Fibroblast of skin of scalp (primary cell): ENCODE measurements at places on chromosomes 12 and 14.

DNA sequence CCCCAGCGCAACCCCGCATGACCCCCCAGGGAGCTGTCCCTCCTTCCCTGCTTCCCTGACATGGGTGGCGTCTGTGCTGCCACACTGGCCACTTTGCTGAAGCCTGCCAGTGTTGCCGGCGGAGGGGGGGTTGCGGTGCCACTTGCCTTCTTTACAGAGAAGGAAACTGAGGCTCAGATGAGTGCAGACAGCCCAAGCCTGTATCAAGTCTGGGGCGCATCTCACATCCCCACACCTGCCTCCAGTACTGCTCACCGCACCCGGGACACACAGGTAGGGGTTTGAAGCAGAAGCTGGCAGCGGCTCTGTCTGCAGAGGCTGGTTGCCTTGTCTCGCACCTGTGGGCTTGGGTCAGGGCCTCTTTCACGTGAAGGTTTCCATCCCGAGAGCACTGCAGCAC, 104.7 kb upstream of the RTL1 start:
- DNase-seq = no peak

DNA sequence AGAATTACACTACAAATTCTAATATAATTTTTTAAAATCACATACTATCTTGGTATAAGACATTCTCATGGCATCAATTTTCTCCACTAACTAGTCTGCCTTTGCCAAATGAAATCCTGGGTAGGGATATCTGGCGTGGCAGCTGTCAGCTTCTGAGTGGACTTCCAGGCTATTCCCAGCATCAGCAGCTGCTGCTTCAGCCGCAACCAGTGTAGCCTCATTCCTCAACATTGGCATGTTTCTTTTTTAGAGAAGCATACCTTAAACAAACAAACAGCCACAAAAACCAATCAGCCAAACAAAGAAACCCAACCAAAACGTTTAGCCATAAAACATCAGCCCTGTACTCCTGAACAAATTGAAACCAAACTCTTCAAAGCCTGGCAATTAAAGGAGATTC, 235.8 kb downstream of the SSPN start:
- DNase-seq = no peak

DNA sequence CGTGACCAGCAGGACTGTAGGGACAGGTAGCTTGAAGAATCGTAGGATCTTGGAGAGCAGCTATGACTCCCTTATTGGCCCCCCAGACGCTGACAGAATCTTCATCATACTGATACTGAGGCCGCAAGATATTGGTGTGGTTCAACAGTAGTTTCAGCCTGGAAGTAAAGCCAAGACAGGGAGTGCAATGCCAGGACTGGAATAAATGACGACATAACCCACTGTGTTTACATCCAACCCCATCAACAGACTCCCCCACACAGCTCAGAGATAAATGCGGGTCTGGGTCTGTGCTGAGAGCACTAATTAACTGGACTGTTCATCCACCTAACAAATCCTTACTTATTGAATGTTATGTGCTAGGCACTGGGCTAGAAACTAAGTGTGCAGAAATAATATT, 16.6 kb downstream of the NOXRED1 start:
- no peak for DNase-seq

- DNase-seq = no peak
These were observed 128.1 kb downstream of the SLC25A47 start for GRCh38 chr14:100451264-100451663.

- DNase-seq = no peak
These were observed 325.7 kb downstream of the ADGRD1 start for GRCh38 chr12:131279281-131279921.

DNA sequence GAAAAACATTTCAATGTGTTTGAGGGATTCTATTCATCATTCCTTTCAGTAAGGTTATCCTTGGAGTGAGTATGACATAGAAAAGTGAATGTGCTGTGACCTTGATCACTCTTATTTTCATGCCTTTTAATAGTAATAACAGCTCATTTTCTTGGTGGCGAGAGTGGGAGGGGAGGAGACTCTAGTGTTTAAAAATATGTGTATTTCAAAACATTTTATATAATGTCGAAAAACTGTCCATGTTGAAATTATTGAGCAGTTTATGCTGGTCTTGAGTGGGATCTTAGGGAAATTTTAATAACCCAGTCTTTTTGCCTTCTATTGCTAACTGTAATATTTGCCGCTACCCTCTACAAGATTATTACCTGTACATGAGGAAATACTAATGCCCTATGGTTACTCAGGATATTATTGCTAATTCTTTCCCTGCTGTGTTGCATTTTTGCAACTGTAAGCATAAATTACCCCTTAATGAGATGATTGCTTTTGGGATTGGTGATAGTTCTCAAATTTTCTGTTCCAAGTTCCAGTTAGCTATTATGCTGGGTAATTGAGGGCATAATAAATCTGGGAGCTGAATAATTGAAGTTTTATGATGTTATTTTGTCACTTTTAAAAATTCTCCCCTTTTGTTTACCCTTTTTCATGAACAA, 21.9 kb downstream of the ATF7IP start:
- no peak for DNase-seq

GRCh38 chr14:93015064-93015463, 92.1 kb downstream of the CHGA start:
- no peak for DNase-seq

GRCh38 chr12:51818566-51819300, 29.8 kb downstream of the FIGNL2 start:
- DNase-seq = peak; percentile 96

DNA sequence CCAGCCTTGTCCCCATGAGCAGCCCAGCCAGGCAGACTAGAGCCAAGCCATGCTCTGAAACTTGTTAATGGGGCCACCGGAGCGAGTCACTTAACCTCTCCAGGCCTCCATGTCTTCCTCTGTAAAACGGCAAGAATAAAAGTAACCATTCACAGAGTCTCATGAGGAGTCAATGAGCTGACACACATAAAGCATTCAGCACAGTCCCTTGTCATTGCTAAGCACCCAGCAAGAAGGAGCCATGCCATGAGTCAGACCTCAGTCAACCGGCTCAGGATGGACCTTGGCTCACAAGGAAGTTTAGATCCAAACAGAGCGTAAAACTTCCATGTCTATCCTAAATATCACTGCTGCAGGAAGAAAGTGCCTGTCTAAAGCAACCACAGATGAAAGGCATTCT, 10.6 kb downstream of the FICD start:
- peak; percentile 36 for DNase-seq

- DNase-seq = no peak
These were observed 128.3 kb upstream of the PRMT8 start for GRCh38 chr12:3362737-3363136.

DNA sequence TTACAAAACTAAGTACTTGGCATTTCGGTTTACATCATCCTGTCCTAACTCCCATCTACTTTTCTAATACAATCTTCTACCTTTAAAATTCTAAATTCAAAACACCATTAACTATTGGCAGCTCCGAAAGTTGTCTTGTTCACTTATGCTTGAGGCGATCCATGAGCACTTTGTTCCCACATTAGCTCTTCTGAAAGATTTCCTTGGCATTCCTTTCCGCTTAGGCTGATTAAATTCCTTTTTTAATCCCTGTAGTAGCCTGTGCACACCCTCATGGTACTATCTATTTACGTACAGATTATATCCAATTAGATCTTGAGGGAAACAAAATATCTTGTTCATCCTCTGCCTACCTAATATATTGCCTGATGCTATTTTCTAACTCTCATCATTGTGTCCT, 480.7 kb downstream of the PRKD1 start:
- DNase-seq = no peak

GRCh38 chr12:53060064-53060720, 10.3 kb downstream of the TNS2 start:
- DNase-seq = no peak

- peak; percentile 35 for DNase-seq
These were observed 27.4 kb downstream of the ABCC9 start for GRCh38 chr12:21913823-21914222.

- peak; percentile 8 for DNase-seq
These were observed 1482.5 kb upstream of the TMEM132C start for GRCh38 chr12:126784328-126784921.

- no peak for DNase-seq
These were observed 12.6 kb upstream of the TTC7B start for GRCh38 chr14:90828642-90829487.

DNA sequence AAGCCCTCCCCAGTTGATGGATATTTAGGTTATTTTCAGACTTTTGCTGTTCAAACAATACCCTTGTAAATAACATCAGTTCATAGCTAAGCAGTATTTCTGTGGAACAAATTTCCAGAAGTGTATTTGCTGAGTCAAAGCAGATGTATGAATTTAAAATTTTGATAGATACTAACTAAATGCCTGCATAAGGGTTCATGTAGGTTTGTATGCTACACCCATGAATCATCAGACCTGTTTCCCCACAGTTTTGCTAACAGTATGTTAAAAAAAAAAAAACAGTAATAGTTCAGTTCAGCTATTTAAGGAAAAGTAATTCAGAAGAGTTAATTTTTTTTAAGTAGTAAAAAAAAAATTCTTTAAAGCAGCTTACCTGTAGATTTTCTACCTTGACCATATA, 236.1 kb upstream of the DIO2 start:
- no peak for DNase-seq

GRCh38 chr12:130133851-130134562, 28.3 kb upstream of the FZD10 start:
- no peak for DNase-seq

- peak; percentile 19 for DNase-seq
These were observed 39.7 kb downstream of the PSMA6 start for GRCh38 chr14:35331605-35332516.

GRCh38 chr12:54173066-54173726, 15.6 kb downstream of the SMUG1 start:
- DNase-seq = peak; percentile 12
